ENCODE measurements at places on chromosomes 7 and 10. TPM values are rescaled to one million over a fixed set of nuclear protein-coding genes. Genes with fewer than 3 reads are reported as not detected.

DNA sequence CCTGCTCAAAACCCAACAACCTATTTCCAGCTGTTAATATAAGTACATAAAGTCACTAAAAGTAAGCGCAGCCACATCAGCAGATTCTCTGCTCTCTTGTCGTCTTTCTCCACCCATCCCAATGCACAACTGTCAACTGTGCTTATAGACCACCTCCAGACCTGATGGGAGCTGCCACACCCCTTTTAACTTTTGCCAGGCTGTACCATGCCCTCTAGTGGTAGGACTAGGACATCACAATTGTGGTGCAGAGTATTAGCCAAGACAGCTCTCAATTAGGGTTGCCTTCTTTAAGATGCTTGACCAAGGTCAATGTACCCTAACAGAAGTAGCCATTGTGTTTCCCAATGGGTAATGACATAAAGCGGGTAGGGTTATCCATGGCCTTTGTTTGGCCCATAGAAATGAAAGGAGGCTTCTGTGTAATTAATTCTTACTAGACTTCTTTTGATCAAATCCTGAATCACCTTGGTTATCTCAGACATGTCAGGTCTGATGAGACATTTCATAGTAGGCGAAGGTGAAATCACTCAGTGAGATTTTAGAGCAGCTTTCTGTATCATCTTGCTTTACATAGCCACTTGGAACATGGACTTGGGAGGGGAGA is 68.1 kb downstream of the SCRN1 start:
- DNase-seq, result peak; percentile 57

GRCh38 chr10:69639291-69640195 is 9.5 kb downstream of the FAM241B start:
- peak; percentile 66 for DNase-seq

- DNase-seq, result no peak
Measured at GRCh38 chr10:48948470-48949037, 8.9 kb upstream of the LRRC18 start.

DNA sequence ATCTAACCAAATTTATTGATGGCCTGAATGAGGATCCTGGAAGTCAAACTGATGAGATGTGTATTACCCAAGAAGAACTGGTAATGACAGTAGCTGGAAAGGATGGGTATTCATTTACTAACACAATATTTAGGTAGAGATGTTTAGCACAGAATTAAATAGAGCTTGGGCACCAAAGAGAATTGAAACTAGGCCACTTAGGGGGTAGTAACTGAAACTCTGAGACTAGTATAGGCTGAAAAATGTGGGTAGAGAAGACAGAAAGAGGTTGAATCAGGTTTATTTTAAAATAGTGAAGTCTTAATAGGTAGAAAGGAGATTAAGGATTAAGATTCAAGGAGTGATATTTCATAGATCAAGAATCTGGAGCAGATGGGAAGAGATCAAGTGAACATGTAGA is 155.8 kb downstream of the MLLT10 start:
- no peak for DNase-seq

DNA sequence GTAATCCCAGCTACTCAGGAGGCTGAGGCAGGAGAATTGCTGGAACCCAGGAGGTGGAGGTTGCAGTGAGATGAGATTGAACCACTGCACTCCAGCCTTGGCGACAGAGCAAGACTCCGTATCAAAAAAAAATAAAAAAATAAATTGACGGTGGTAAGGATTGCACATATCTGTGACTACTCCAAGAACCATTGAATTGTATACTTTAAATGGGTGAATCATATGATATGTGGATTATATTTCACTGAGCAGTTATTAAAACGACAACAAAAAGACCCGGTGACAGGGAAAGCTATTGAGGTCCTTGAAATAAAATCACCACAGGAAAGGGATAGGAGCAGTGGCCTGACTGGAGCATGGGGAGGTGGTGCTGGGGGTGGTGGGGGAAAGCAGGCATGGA is 31.2 kb upstream of the COMTD1 start:
- DNase-seq, result no peak

The FANK1 gene
- total RNA-seq, result 0.20 TPM

The TUBAL3 gene
- total RNA-seq, result 1.6 TPM

The SLC13A1 gene
- not detected for total RNA-seq

All from NCI-H460 (cell line).